ENCODE measurements at places on chromosomes 1 and 21.

DNA sequence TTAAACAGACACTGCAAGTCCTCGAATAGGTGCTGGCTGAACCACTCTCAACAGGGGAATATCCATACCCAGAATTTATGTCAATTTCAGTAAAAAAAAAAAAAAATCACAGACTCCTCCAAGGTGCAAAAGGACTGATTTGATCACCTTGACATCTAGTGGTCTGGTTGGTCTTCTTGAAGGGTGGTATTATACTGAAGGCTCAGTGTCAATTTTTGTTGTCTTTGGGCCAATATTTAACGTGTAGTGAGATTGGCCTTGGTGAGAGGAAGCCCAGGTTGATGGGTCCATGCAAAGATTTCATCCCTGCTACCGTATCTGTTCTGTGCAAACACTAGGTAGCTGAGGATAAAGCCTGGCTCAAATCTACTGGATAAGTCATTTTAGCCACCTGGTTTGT lies 4.0 kb upstream of the GBP5 start:
- no peak for DNase-seq

DNA sequence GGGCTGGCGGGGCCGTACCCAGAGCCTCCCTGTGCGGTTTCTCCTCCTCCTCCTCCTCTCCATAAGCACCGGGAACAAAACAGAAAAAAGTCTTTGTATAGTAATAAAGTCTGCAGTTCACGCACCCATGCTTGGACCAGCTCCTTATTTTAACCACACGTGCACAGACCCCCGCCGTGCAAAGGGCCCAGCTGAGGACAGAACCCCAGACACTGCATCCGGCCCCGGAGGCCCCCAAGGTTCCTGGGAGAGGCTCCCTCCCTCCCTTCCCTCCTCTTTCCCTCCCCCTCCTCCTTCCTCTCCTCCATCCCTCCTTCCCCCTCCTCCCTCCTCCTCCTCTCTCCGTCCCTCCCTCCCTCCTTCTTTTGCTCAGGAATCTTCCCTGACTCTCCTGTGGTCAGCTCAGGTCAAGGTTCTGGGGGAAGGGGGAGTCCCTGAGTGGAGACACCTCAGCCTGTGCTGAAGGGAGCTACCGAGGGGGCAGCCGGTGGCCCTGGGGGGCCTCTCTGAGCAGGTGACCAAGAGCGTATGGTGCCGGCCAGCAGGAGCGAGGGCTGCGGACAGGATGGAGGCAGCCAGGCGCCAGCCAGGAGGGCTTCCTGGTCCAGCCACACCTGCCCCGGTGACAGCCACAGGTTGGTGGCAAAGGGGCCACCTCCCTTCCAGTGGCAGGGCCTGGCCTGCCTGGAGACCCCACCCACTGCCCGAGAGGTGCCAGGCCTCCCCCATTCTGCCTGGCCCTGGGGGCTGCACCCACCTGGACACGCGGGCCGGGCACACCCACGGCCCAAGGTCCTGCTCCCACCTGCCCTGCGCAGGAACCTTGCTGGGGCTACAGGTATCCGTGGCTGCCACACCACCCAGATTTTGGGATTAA lies 3.2 kb upstream of the TTLL10 start:
- peak; percentile 17 for DNase-seq

GRCh38 chr1:110067893-110068645 lies 2.4 kb downstream of the ALX3 start:
- DNase-seq: no peak

DNA sequence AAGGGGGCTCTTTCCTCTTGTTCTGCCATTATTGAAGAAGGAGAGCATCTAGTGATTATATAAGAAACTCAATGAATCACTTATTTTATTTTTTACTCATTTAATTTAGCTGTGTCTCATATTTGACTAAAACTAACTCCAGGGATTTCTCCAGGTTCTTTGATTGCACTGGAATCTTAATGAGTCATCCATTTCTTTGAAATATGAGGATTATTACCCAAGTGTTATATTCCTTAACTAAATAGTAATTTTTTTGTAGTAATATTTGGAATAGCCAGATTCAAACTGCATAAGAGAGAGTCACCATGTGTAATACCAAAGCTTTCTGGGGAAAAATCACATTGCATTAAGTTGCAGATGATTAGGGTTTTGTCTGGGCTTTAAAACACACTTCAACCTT lies 59.5 kb downstream of the NTMT2 start:
- DNase-seq: no peak

DNA sequence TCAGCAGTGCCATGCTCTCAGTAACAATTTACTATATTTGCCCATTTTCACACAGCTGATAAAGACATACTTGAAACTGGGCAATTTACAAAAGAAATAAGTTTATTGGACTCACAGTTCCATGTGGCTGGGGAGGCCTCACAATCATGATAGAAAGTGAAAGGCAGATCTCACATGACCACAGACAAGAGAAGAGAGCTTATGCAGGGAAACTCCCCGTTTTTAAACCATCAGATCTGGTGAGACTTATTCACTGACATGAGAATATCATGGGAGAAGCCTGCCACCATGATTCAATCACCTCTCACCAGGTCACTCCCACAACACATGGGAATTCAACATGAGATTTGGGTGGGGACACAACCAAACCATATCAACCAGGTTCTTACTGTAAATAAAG lies 112.1 kb upstream of the C1orf87 start:
- no peak for DNase-seq

Measured in right hindlimb (tissue), 1 donor.